GM12891 (cell line): ENCODE measurements at places on chromosomes 2 and 18.

GRCh38 chr18:44870631-44871502 lies 190.2 kb downstream of the SETBP1 start:
- no peak for DNase-seq

DNA sequence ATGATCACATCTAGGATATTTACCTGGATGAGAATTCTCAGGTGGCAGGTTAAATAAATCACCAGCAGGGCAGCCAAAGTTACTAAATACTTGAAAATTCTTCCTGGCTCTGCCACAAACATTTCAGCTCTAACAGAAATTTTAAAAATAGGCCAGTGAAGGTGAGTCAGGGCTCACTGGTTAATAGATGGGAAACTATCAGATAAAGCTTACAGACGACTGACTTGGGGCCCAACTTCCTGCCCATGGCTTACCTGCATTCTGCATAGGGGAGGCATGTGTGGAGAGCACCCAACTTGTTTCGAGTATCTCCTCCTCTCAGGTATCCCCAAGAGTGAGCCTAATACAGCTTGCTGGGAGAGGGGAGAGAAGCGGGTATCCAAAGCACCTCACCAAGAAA lies 57.8 kb downstream of the SPRED2 start:
- DNase-seq: no peak

GRCh38 chr2:102061962-102062795 lies 70.4 kb downstream of the IL1R2 start:
- DNase-seq: no peak

- DNase-seq: no peak
Measured at GRCh38 chr2:38259311-38259710, 117.8 kb downstream of the ATL2 start.

DNA sequence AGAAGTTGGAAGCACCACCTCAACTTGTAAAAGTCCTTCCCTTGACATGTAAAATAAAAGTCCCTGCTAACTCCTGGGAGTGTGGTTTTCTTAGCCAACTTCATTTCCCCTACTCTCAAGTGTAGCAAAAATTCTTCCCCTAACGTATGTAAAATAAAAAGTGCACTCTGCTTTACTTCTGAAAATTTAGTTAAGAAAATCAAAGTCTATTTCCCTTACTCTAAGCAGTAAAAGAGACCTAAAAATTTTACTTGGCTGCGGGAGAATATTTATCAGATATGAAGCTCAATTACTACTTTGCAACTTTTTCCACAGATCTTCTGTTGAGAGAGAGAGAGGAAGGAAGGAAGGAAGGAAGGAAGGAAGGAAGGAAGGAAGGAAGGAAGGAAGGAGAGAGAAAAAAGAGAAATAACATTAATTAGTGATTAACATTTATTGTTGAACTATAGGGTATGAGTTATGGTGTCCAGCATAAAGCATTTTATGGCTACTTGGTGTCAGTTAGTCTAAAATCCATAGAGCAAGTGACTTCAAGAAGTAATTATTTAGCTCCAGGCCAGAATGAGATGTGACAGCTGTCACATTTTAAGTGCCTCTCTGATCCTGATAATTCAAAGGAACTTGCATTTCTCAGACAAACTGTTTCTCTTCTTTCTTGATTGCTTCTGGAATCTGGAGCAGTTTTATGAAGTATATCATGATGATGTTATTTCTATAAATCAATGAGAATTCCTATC lies 210.3 kb downstream of the TMX3 start:
- no peak for DNase-seq

- no peak for DNase-seq
Measured at GRCh38 chr2:230717600-230717999, 5.0 kb downstream of the CAB39 start.
